ENCODE measurements at places on chromosomes 13 and 19. TPM values are rescaled to one million over a fixed set of nuclear protein-coding genes. Genes with fewer than 3 reads are reported as not detected.

- no peak for DNase-seq
These were observed 1074.9 kb downstream of the PCDH17 start for GRCh38 chr13:58706421-58706820.

GRCh38 chr13:101231751-101232428 is 184.4 kb downstream of the NALCN start:
- no peak for DNase-seq

- DNase-seq, result no peak
These were observed 344.0 kb downstream of the MTUS2 start for GRCh38 chr13:29164116-29164515.

GRCh38 chr13:85074543-85075313 is 724.5 kb downstream of the SLITRK6 start:
- no peak for DNase-seq

DNA sequence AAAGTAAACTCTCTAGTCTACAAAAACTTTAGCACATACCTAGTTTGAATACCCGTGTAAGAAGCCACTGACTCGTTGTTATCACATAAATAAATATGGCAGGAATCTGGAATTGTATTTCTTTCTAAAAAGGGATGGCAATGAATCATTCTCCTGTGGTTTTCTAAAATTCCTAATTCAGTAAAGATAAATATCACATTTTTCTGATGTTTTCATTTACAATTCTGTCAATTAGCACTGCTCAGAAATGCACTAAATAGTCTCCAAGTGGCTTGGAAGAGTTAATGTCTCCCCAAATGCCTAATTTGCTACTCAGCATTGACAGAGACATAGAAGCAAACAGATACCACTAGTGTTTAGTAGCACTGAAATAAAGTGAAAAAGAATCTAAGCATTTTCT is 547.7 kb upstream of the SLITRK1 start:
- DNase-seq, result no peak

ATP4A gene
- not detected for total RNA-seq
